Bronchial epithelial cell (primary cell): ENCODE measurements at places on chromosomes 5 and 9. TPM values are rescaled to one million over a fixed set of nuclear protein-coding genes. Genes with fewer than 3 reads are reported as not detected.

Gene GDNF
- under 0.01 TPM in 1 of 2 replicates, not detected in the other for total RNA-seq

Gene CD180
- not detected in 2 replicates for total RNA-seq

Gene SSNA1
- 97.9 and 127 TPM in 2 replicates for total RNA-seq

Gene IFNA2
- not detected in 2 replicates for total RNA-seq

Gene CCL21
- total RNA-seq, result not detected in 2 replicates

Gene LRRC19
- total RNA-seq, result not detected in 2 replicates

Gene CDH6
- total RNA-seq, result 0.13 and 9.5 TPM in 2 replicates

Gene AMACR
- 6.3 and 6.5 TPM in 2 replicates for total RNA-seq
